ENCODE measurements at places on chromosomes 7 and 10.

DNA sequence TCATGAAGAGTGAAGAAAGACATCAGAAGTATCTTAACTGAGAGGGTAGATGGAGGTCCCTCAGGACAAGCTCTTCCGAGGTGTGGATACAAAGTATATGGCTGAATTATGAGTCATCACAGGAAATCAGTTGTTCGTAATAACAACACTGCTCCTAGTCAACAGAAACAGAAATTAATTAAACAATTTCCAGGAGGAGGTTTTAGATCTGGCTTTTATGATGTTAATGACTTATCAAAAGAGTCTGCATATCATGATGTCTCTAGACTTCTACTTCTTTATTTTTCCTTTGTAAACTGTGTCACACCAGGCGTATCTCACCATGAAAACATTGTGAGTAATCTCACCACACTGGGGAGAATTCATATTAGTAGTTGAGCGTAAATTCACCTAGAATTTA, 31.2 kb downstream of the OSBPL3 start:
- DNase-seq: peak; percentile 17

DNA sequence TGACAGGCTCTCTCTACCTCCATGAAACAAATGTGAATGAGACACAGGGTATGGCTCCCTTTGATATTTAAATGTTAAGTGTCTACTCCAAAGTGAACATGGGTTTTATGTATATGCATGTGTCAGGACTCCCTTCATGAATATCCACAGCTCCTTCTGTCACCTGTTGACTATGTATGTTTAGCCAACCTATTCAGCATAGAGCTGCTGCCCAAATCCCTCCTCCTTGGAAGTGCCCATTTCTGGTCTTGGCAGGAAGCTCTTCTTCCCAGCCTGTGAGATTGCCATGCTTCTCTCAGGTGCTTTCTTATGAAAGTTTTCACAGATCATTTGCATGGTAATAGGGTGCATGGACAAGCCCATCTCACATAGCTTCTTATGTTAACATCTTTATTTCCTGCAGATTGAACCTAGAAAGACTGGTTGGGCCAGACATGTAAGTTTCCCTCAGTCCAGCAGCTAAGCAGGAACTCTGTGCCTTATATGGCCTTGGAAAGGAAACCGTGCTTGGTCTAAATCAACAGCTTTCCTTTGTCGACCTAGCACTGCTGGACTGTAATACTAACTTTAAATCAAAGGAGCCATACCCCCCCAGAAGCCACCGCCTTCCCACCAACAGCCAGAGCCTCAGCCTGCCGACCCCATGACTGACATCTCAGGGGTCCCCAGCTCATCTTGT, 288.9 kb downstream of the ADARB2 start:
- no peak for DNase-seq

DNA sequence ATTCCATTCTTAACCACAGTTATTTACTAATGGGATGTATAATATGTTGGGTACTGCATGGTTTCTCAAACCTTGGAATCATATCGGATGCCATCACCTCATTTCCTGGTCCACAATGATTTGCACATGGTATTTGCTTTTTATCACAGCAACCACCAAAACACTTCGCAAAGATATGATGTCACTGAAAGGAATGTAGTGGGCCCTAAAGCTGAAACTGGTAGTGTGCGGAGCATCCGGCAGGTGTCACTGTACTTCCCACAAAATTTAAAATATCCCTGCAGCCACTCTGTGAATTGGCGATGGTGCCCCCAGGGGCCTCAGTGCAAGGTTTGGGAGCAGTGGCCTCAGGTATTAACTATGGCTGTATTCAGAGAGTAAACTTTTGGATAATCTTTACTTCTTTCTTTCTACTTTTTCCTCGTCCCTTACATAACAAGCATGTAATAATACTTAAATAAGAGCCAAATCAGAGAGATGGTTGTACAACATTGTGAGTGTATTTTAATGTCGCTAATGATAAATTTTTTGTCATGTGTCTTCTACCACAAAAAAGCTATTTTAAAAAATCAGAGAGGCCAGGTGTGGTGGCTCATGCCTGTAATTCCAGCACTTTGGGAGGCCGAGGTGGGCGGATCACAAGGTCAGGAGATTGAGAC, 66.2 kb downstream of the FAM241B start:
- no peak for DNase-seq

- no peak for DNase-seq
Observed at GRCh38 chr10:4306871-4307270, 519.1 kb upstream of the AKR1E2 start.

DNA sequence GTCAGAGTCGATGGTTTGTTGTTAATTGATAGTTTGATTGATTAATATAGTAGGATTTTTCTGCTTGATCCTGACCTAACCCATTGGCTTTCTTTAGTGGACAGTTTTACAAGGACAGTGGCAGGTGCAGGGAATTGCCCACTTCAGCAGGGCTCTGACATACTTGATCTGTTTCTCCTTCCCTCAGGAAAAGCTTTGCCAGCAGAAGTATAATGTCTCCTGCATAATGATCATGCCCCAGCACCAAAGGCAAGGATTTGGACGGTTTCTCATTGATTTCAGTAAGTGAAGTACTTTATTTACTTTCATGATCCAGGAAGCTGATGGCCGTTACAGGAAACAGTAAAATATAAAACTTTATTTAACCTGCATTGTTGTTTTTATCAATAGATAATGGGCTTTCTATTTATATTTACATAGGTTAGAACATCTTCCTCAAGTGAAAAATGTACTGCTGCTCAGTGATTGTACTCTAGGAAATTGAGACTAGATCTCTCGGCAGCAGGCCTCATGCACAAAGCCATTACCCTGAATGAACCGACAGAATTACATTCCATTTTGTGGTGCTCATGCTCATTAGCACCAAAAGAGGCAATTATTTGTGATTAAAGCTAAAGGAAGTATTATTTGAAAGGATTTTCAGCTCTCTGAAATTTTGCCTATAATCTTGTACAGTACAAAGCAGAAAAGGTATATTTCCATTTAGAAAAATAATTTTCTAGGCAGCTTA, 122.5 kb upstream of the SAMD8 start:
- DNase-seq: no peak

DNA sequence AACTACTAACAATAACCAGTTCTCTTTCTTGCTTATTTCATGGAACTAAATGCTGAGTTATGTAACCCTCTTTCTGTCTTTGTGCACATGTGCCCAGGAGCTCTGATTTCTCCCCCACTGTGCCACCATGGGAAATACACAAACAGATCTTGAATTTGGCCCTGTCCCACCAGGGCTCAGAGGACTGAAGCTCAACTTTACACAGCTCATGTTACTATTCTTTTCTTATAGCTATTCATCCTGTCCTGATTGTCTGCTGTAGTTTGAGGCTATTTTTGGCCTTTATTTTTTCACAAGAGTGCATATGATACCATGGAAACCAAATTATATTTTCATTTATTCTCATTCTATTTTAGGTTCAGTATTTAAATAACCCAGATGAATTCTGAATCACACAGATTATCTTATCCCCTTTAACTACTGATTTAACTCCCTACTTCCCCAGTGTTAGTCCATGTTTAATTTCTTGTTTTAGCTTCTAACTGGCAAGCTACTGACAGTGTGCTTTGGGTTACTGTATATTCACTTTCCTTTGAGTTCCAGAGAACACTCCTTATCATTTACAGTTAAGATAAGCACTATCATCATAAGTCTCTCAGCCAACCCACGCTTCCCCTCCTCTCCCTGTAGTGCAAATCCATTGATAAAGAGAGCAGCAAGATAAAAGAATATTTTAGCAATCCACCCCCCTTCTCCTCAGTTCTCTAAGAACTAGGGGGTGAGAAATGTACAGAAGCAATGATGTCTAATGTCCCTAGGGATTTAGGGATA, 71.8 kb upstream of the GSDME start:
- DNase-seq: no peak

GRCh38 chr7:158774952-158775351, 54.4 kb downstream of the ESYT2 start:
- DNase-seq: no peak

DNA sequence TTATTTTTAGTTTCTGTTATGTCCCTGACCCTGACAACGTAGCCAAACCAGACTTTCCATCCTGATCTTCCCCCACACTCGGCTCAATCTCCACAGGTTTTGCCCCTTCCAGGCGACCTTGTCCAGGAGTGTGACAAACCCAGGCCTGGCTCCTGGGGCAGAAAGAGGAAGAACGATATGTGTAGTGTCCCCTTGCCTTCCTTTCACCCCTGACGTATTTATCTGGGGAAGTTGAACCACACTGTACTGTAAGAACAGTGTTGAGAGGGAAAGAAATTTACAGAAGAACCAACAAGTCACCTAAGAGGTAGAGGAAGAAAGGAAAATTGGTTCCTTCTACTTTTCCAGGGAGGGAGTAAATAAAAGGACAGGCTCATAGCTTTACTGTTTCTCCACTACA, 158.0 kb downstream of the VTI1A start:
- DNase-seq: no peak

GRCh38 chr7:84157171-84157570, 37.4 kb downstream of the SEMA3A start:
- DNase-seq: no peak

DNA sequence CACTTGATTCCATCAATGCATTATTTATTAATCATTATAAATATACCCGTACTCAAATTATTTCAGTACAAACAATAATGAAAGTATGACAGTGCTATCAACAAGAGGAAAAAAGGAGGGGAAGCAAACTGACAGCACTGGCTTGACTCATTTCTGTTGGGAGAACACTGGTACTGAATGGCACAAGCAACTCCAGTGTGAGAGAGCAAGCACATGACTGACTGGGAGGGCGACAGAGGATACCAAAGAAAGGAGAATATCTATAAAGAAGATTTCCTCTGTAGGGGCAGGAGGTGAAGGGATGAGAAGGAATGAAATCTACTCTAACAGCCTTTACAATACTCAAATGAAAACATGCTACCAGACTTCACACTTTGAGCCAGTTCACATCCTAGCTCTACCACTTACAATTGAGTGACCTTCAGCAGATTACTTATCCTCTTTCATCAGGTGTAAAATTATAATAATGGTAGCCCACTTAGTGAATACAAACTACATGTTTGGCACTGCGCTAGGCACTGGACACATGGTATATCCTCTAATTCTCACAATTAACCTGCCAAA, 1.5 kb downstream of the USP54 start:
- DNase-seq: no peak

GRCh38 chr7:30852308-30852684, 59.4 kb upstream of the AQP1 start:
- no peak for DNase-seq

DNA sequence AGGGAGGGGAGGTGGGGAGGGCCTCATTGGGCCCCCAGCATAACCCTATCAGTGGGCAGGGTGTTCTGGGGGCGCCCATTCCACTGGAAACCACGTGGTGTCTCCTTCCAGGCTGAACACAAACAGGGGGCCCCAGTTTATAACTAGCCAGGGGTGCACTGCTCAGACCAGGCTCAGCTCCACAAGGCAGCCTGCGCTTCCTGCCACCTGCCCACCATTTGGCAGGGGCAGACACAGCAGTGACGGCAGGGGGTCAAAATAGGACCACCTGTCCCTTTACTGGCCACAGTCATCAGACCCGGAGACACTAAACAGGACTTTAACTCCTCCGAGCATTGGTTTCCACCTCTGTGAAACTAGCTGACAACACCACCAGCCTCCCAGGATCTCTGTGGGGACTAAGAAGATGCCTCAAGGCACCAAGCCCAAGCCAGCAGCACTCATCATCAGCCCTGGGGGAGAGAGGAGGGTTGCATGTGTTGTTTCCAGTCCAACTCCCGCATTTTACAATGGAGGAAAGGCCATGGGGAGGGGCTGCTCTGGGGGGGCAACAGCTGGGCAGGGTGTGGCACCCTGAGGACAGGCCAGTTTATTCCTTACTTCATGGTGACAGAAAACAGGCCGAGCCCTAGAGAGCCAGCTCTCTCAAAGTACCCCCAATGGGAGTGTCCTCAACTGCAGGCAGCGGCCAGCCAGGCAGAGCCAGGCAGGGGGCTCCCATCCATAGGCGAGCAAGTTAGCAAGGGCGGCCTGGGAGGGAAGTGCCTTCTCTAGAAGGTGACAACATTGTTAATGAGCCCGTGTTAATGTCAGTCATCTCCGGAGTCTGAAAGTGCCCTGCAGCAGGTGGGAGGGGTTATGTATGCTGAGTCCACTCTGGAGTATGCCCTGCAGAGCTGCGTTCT, 127.6 kb downstream of the TNS3 start:
- no peak for DNase-seq

All from GM13977 (cell line).